Endothelial cell (in vitro differentiated cells): ENCODE measurements at places on chromosomes 13 and 19. TPM values are rescaled to one million over a fixed set of nuclear protein-coding genes. Genes with fewer than 3 reads are reported as not detected.

- H3K27me3 ChIP-seq: no peaks in the 10 kb centered on the region
- no peaks in the 10 kb centered on the region for H3K4me1 ChIP-seq
- H3K4me3 ChIP-seq: no peak overlapping the region
- no peak overlapping the region for H3K27ac ChIP-seq
- no peaks in the 10 kb centered on the region for H3K36me3 ChIP-seq
- DNase-seq: no peak
Measured at GRCh38 chr13:40241125-40241798, 425.2 kb downstream of the FOXO1 start.

DNA sequence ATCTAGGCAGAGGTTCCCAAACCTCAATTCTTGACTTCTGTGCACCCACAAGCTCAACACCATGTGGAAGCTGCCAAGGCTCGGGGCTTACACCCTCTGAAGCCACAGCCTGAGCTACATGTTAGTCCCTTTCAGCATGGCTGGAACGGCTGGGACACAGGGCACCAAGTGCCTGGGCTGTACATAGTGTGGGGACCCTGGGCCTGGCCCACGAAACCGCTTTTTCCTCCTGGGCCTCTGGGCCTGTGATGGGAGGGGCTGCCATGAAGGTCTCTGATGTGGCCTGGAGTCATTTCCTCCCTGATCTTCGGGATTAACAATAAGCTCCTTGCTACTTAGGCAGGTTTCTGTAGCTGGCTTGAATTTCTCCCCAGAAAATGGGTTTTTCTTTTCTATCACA lies 108.1 kb downstream of the HS6ST3 start:
- DNase-seq: no peak
- no peaks in the 10 kb centered on the region for H3K36me3 ChIP-seq
- peaks cover under 1% of the 10 kb centered on the region for H3K27me3 ChIP-seq
- peaks cover 2% of the 10 kb centered on the region for H3K4me1 ChIP-seq
- H3K27ac ChIP-seq: no peak overlapping the region

DNA sequence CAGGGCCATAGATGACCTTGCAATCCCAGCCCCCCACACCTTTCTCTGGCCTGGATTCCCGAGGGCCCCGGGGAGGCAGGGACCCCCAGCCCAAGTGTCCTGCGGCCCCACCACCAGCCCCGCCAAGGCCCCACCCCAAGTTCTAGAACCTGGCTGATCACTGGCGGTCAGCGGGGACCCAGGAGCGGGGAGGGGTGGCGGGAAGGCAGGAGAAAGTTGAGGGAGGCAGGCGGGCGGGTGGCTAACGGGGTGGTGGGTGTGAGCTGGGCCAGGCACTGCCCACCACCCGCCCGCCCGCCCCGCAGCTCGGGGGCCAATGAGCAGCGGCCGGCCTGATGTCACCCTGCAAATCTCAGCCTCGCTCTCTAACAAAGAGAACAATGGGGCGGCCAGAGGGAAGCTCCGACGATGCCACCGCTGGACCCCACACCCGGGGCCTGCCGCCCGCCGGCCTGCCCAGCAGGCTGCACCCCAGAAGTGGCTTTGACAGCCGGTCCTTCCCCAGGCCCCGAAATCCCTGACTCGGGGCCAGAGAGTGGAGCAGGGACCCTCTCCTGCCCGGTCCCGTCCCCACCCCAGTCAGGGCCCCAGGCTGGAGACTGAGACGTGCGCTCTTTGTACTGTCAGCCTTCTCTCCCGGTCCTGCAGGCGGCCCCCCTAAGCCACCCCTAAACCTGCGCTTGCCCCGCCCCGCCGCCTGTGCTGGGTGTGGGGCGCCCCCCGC lies 1.6 kb downstream of the MEX3D start:
- no peak overlapping the region for H3K27ac ChIP-seq
- DNase-seq: peak; percentile 72
- peaks cover 4% of the 10 kb centered on the region for H3K36me3 ChIP-seq
- peak overlapping the region; percentile 37 for H3K4me3 ChIP-seq
- H3K27me3 ChIP-seq: peaks cover 36% of the 10 kb centered on the region
- peaks cover 10% of the 10 kb centered on the region for H3K4me1 ChIP-seq

- no peaks in the 10 kb centered on the region for H3K36me3 ChIP-seq
- no peak overlapping the region for H3K27ac ChIP-seq
- no peak overlapping the region for H3K4me3 ChIP-seq
- no peak for DNase-seq
- no peaks in the 10 kb centered on the region for H3K4me1 ChIP-seq
- peaks cover 5% of the 10 kb centered on the region for H3K27me3 ChIP-seq
Measured at GRCh38 chr13:112351825-112352224, 24.3 kb upstream of the SPACA7 start.

DNA sequence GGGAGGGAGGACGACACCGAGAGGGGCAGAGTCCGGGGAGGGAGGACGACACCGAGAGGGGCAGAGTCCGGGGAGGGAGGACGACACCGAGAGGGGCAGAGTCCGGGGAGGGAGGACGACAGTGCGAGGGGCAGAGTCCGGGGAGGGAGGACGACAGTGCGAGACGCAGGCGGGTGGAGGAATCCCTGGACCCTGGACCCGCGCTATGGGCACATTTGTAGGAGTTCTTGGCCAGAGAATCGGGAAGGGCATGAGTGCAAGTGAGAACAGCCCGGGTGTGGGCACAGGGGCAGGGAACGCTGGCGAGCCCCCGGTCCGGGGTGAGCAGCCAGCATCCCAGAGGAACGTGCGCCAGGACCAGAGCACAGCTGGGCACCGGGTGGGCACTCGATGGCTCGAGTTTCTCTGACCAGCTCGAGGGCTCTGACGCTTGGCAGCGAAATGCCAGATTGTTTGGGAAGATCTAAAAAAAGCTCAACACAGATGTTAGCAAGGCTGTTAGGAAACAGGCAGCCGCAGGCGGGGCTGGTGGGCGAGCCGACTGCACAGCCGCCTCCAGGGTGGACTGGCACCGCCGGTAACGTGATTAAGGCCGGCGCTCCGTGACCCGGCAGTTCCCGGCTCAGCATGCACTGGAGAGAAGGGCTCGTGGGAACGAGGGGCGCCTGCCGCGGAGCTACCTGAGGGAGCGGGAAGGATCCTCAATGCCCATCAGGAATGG lies 17.9 kb upstream of the C2CD4C start:
- peaks cover 29% of the 10 kb centered on the region for H3K36me3 ChIP-seq
- H3K27me3 ChIP-seq: peaks cover 12% of the 10 kb centered on the region
- no peaks in the 10 kb centered on the region for H3K4me1 ChIP-seq

DNA sequence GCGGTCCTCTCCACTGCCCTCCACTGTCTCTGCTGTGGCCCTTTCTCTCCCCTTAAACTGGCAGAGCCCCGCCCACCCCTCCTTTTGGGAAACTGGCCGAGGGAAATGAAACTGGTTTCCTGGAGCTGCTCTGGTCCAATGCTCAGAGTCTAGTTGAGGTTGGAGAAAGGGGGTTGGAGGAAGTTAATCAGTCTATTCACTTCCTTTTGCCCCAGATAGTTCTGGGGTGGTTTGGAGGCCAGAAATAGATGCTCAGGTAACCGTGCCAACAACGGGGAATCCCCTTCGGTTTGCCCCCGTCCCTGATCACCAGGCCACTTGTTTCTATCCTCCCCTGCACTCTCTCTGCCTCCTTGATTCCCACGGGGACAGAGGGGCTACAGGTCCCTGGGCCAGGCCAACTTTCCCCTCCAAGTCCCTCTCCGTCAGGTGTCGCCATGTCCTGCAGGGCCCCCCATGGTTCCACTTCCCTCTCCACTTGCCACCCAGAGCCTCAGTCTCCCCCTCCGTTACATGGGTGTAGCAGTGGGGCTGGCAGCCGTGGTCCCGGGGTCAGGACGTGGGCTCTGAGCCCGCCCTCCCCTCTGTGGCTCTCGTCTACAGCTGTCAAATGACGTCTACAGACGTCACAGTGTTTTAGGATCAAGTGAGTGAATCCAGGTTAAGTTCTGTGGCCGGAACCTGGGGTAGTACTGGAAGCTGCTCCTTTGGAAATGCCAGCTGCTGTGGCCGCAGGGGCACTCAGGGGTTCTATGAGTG lies at the start of gene IL4I1:
IL4I1 (minus strand) TSS at position 25 of the 759 bp plus-strand sequence. CDS start 727 bp downstream, outside the sequence.
- H3K36me3 ChIP-seq: peaks cover 11% of the 10 kb centered on the region
- peaks cover 18% of the 10 kb centered on the region for H3K4me1 ChIP-seq
- DNase-seq: no peak
- peak within 1 kb of the TSS; percentile 48 for H3K27ac ChIP-seq
- H3K27me3 ChIP-seq: peaks cover 12% of the 10 kb centered on the region

DNA sequence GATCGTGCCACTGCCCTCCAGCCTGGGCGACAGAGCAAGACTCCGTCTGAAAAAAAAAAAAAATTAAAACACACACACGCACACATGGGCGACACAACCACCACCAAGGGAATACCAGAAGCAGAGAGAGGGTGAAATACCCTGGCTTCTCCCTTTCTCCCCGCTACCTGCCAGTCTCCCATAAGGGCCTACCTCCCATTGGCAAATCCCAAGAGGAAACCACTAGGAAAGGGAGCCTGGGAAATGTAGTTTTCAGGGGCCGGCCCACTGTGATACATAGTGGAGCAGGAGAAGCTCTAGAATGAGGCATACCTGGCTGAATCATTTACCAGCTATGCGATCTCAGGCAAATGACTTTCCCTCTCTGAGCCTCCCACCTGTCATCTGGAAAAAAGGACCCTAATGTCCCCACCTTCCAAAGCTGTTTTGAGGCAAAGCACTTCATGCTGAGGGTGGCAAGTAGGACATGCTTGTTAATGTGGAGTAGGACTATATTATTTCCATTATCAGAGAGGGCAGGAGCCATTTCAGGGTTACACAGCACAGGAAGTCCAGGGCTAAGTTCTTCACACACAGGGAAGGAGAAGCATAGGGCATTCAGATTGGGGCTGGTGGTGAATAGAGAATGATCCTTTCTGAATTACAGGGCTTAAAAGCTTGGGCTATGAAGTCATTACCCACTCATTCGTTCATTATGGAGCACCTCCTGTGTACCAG lies 14.3 kb upstream of the HNRNPUL1 start:
- H3K27me3 ChIP-seq: no peaks in the 10 kb centered on the region
- H3K4me3 ChIP-seq: no peak overlapping the region
- no peaks in the 10 kb centered on the region for H3K4me1 ChIP-seq

- no peaks in the 10 kb centered on the region for H3K36me3 ChIP-seq
- no peak overlapping the region for H3K4me3 ChIP-seq
- no peak for DNase-seq
Measured at GRCh38 chr13:32737679-32738078, 151.4 kb downstream of the PDS5B start.

TEX26 gene
- not detected for total RNA-seq

C19orf33 gene
- total RNA-seq: 2.7 TPM

LENG8 gene
- 162 TPM for total RNA-seq
